IMR-90 (cell line): ENCODE measurements at places on chromosomes 5 and 9. TPM values are rescaled to one million over a fixed set of nuclear protein-coding genes. Genes with fewer than 3 reads are reported as not detected.

DNA sequence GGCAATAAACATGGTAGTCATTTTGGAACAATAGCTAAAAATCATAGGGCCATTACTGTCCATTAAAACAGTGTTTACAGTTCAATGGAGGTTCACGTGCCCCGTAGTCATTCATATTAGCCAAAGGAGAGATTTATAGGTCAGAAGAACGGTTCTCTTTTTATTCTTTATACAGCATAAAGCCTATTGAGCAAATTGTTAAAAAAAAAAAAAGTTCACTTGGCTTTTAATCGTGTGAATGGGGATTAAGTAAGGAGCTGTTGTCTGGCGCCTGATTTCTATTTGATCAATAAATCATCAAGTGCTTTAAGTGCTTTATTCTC lies 69.1 kb upstream of the TBCA start:
- DNase-seq = no peak

DNA sequence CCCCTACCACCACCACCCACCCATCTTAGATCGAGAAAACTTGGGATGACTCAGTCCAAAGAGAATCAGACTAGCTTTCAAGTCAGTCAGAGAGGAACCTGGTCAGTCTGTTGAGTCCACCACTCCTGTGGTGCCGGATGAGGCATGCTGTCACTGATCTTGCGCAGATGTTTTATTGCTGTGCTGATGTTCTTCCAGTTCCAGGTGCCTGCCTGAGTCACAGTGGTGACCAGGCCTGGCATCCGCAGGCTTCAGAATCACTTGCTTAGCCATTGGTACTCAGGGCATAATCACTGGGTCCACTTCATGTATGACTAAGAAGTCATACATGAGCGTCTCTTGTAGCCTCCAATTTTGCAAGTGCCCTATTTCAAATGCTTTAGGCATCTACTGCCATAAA lies 114.1 kb downstream of the MUSK start:
- DNase-seq = peak; percentile 18

DNA sequence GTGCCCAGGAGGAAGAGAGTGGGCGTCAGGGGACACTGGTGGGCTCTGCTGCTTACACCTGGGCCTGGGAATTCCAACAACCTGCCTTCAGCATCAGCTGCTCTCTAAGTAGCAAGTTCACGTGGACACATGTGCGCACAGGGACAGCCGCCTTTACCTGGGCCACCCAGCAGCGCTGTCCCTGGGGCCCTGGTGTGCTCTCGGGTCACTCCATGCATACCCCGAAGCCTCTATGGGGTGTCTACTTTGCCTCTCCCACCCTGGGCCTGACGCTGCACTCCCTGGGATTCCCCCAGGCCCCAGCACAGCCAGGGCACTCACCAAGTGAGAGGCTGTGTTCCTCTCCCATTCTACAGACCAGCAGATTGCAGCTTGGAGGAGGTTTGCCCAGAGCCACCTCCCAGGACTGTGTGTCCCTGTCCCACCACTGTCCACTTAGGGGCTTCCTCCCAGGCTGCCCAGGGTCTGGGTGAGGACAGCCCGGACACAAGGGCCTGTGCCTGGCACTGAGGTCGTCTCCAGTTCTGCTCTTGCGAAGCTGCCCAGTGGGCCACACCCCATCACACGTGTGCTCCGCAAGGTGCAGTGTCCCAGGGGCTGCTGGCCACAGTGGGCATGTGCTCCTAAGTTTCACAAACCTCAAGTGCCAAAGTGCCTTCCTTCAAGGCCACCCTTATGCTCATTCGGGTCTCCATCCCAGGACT lies 5.9 kb downstream of the NINJ1 start:
- no peak for DNase-seq

DNA sequence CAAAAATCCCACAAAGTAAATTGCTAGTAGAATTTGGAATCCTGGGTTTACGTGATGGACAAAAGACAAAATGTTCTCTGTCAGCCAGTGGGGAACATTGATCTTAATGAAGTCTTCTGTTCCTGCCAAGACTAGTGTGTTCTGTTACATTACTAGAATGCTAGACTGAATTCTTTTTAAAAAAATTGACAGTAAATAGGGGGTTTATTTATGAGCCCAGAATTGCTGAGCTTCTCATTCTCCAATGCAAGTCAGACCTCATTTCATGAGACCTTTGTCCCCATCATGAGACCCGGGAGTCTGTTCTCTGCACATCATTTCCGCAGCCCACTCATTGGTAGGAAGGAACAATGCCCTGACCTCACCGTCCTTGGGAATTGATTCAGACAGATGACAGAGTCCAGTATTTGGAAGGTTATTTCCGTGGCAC lies 173.8 kb upstream of the OTULINL start:
- no peak for DNase-seq

- no peak for DNase-seq
Observed at GRCh38 chr5:122149321-122150090, 20.2 kb downstream of the ZNF474 start.

- DNase-seq = no peak
Observed at GRCh38 chr9:12657998-12658397, 35.2 kb upstream of the TYRP1 start.

DNA sequence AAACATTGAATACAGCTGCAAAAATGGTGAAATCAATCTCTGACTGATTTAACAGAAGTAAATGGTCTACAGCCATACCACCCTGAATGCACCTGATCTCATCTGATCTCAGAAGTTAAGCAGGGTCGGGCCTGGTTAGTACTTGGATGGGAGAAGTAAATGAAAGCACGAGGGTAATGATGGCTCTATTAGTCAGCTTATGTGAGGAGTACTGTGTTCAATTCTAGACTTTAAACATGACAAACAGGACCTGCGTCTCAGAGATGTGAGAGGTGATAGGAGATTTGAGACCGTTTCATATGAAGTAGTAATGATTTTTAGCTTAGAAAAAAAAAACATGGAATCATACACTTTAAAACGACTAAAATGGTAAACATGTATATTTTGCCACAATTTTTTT lies 77.1 kb upstream of the SUSD1 start:
- DNase-seq = no peak

DNA sequence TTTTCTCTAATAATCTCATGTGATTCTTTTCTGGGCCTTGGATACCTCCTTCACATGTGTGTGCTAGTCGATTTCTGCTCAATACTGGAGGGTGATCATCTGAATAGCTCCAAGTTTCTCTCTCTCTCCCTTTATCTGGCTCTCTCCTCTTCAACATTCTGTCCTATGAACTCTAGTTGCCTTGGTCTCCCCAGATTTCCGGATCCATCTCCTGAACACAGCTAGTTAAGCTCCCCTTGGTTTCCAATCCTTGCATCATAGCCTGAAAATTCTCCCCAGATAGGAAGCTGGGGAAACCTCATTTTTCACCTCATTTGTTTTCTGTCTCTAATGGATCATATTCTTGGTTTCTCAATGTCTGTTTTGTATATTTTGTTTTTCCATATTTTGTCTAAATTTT lies 832.3 kb downstream of the MTRR start:
- DNase-seq = peak; percentile 1

- no peak for DNase-seq
Observed at GRCh38 chr9:128185979-128186965, 5.1 kb downstream of the CIZ1 start.

DNA sequence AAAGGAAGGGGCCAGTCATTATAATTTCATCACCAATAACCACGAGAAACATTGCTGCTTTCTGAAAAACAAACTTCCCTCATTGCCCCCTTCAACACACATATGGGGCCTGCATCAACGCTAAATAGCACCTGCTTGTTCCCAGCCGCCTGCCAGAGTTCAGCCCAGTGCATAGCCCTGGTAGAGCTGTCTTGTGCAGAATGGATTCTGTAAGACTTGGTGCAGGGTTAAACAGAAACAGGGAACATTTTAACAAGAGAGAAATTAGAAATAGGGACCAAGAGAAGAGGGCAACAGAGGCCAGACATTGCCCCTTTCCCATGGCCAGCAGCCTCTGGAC lies 56.7 kb downstream of the UBE2QL1 start:
- no peak for DNase-seq

DNA sequence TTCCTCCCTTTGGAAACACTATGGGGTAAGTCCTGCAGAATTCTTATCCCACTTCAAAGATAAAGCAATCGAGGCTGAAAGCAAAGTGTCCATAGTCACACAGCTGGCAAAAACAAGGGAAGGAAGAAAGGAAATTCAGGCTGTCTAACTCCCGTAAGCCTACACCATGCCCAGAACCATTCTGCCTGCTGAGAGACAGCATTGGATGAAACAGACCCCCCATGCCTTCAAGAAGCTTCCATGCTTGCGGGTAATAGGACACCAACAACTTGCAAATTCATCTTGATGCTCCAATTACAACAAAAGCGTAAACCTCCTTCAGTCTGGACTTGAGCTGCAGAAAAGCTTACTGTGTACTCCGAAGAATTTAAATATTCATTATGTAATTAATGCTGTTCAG lies 181.1 kb upstream of the WWC1 start:
- DNase-seq = no peak

GRCh38 chr9:127905004-127905728 lies 5.8 kb upstream of the ST6GALNAC6 start:
- DNase-seq = no peak

DNA sequence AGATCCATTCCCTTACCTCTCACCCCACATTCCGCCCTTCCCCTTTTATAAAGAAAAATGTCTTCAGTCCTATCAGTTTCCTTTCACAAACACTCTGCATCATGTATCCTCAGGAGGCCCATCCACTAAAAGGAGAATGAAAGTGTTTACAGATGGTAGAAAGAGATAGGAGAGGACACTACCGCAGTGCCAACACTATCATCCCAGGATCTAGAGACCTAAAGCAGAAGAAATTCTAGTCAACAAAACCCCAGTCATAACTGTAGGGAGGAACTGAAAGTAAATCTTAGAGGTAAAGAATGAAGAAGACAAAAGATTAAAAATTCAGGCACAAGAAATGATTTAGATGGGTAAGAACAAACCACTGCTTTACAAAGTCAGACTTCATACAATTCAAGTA lies 114.1 kb downstream of the MLLT3 start:
- DNase-seq = no peak

DNA sequence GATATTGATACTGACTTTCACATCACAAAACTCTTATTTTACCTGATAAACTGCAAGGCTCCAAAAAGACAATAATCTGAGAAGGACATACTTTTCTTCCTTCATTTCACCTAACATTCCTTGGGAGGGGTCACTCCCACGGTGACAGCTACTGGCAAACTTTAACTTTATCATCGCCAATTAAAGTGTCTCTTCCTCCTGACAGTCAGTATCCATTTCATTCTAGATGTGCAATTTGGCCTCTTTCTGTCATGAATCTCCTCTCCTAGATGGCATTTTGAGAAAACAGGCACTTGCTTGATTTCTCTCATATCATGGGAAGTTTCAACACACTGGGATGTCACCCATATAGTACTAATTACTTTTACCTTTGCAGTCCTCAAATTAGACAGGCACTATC lies 413.5 kb upstream of the CCNG1 start:
- no peak for DNase-seq

DNA sequence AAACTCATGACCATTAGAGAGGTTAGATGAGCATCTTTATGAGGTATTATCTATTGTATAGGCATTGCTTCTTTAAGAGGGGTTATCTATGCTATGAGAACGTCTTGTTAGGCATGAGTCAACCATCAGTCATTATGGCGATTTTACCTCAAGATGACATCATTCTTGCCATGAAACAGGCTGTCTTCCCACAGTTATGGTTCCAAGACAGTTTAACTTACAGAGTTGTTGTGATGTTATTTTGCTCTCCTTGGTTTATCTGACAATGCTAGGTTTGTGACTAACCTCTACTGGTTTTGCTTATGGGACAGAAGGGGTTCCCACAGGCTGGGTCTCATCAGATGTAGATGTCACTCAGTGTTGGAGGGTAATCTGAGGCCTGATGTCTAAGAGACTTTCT lies 1864.7 kb upstream of the ACO1 start:
- DNase-seq = no peak

GRCh38 chr9:37565661-37566618 lies 10.2 kb downstream of the FBXO10 start:
- DNase-seq = no peak

Gene DMRT3
- total RNA-seq = not detected in 2 replicates

Gene ECM2
- total RNA-seq = under 0.01 and 0.36 TPM in 2 replicates

Gene SEMA6A
- total RNA-seq = 0.28 and 0.36 TPM in 2 replicates

Gene WDR38
- total RNA-seq = not detected in 2 replicates

Gene PRUNE2
- total RNA-seq = 1.4 and 1.6 TPM in 2 replicates

Gene SLC6A3
- not detected in 2 replicates for total RNA-seq

Gene IL31RA
- total RNA-seq = 0.56 and 0.90 TPM in 2 replicates

Gene TPPP
- total RNA-seq = under 0.01 TPM in 2 replicates
